NB4 (cell line): ENCODE measurements at places on chromosomes 3 and 15.

DNA sequence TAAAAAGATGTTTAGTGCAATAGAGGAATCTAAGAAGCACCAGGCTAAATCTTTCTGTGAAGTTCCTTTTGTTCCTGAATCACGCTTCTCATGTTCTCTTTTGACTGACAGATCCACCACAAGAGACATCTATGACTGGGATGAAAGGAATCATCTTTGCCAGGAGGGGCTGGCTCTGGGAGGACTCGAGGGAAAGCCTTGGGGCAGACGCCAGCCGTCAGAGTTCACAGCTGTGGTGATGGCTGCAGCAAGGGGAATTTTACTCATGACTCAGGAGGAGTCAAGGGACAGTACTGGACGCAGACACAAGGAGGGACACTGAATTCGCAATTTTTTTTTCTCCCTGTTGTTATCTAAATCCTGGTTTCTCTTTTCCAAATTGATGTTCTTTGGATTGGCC lies 38.7 kb downstream of the C3orf38 start:
- no peak for DNase-seq

DNA sequence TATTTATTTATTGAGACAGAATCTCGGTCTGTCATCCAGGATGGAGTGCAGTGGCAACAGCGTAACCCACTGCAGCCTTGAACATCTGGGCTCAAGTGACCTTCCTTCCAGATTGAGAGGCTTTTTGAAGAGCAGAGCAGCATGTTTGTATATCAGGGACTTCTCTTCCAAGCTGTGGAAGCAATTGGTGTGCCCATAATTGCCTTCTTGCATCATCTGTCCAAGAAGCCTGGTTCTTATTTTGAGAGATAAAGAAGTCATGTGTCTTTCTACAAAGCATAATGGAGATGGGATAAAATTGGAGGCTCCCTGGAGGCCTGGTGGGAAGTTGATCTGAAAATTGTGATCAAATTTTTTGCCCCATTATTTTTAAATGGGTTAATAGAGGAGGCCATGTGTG lies 183.8 kb upstream of the MCTP2 start:
- DNase-seq, result no peak

- peak; percentile 19 for DNase-seq
These were observed 26.3 kb downstream of the FEM1B start for GRCh38 chr15:68303560-68304436.

- DNase-seq, result peak; percentile 76
These were observed 4.1 kb upstream of the CLPX start for GRCh38 chr15:65189102-65189740.

GRCh38 chr15:41024885-41025284 lies 71.6 kb downstream of the CHAC1 start:
- DNase-seq, result no peak

DNA sequence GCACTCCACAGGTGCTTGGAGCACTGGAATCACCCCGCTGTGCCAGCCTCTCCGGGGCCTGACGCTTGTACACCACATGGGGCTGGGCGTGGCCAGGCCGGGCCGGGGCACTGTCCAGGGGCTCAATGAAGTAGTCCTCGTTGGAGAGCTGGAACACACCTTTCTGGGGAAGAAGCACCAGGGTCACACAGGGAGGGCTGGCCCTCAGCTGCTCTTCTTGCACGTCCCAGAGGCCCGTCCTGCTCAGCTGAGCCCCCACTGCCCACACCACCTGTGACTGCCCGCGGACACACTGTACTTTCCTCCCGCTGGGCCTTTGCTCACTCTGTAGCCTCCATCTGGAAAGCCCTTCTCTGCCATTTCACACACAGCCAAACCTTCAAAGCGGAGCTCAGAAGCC lies 13.3 kb downstream of the ADAMTS7 start:
- DNase-seq, result no peak

- no peak for DNase-seq
These were observed 60.5 kb downstream of the XXYLT1 start for GRCh38 chr3:195210266-195210973.

DNA sequence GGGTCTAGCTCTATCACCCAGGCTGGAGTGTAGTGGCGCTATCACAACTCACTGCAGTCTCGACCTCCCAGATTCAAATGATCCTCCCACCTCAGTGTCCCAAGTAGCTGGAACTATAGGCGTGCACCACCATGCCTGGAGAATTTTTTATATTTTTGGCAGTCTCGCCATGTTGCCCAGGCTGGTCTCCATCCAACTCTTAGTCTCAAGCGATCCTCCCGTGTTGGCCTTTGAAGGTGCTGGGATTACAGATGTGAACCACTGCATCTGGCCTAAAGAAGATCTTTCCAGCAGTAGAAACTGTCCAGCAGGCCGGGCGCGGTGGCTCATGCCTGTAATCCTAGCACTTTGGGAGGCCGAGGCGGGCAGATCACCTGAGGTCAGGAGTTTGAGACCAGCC lies 55.2 kb upstream of the NR2C2 start:
- no peak for DNase-seq

DNA sequence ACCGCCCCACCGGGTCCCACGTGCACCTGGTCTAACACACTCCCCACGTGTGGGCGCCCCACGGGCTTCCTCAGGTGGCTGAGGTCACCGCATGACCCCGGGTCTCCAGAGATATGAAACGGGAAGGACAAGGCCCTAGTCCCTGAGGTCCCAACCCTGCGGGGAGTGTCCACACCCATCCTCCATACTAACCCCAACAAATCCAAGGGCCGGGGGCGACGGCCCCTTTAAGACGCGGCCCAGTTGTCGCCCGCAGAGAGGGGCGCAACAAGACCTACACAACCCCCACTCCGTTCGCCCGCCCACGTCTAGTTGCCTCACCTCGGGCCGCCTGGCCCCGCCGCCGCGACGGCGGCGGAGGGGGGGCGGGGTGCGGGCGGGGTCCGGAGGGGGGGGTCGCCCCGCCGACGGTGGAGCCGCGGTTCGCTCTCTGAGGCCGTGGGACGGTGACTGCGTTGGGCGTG lies 396 bp downstream of the INO80 start:
- DNase-seq, result peak; percentile 88

- DNase-seq, result no peak
These were observed 3.6 kb upstream of the CHRM5 start for GRCh38 chr15:33964665-33965040.

DNA sequence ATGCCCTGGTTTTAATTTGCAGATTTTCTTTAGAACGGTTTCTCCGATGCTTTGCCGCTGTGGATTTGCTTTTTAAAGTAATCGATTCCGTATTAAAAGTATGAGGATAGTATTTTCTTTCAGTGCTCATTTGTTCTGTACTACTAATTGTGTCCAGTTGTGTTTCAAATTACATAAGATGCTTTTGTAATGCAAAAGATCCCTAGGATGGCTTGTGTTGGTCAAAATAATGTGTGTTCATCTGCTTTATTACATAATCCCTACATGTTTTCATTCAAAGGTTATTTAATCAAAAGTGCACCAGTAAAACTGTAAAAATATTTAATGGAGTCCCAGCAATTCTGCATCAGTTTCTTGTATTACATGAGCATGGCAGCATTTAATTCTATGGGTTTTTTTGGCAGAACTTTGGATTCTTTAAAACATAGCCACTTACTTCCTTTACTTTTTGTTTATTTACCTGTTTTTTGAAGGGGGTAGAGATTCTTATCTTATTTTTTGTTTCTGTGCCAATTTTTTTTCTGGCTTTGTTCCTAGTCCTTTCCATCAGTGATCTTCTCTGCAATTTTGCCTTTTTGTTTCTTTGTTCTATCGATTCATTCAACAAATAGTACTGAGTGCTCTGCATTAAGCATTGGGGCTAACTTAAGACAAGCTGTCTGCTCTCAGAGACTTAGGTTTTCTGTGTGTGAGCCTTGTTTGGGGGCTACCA lies 352.8 kb downstream of the LRTM1 start:
- no peak for DNase-seq

- DNase-seq, result no peak
These were observed 165.8 kb upstream of the STAC start for GRCh38 chr3:36214460-36214859.

DNA sequence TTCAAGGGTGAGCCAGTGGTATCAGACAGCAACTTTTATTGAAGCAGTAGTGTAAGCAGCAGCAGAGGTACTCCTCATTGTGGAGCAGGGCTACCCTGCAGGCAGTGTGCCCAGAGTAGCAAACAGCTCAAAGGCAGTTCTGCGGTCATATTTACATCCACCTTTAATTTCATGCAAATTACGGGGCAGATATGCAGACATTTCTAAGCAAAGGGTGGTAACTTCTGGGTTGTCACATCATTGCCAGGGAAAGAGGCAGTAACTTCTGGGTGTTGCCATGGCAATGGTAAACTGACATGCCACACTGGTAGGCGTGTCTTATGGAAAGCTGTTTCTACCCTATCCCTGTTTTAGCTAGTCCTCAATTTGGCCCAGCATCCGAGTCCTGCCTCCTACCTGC lies 46.5 kb upstream of the CLDN18 start:
- no peak for DNase-seq

DNA sequence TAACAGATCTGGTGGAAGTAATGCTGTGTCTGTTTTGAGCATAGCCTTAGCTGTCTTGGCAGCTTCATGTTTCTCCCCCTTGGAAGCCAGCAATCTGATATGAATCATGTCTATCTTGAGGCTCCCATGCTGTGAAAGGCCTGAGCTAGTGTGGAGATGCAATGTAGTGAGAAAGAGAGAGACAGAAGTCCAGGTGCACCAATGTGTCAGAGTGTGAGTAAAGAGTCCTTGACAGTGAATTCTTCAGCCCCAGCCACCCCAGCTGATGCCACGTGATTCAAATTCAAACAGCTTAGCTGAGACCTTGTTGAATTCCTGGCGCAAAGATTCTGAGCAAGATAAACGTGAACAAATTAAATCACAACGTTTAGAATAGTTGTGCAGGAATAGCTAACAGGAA lies 704.2 kb downstream of the EDEM1 start:
- no peak for DNase-seq

DNA sequence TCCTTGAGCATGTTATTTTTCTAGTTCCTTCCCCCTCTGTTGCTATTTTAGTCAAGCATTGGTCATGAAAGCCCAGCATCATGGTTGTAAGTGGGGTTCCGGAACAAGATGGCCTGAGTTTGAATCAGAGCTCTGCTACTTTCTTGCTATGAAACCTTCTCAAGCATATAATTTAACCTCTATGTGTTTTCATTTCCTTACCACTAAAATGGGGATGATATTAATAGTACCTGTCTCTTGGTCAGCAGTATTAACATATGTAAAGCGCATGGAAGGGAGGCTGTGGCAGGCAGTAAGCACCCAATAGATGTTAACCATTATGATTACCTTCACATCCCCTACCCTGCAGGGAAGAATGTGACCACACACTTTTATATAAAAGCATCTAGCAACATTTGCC lies 14.3 kb upstream of the SPRED1 start:
- no peak for DNase-seq

DNA sequence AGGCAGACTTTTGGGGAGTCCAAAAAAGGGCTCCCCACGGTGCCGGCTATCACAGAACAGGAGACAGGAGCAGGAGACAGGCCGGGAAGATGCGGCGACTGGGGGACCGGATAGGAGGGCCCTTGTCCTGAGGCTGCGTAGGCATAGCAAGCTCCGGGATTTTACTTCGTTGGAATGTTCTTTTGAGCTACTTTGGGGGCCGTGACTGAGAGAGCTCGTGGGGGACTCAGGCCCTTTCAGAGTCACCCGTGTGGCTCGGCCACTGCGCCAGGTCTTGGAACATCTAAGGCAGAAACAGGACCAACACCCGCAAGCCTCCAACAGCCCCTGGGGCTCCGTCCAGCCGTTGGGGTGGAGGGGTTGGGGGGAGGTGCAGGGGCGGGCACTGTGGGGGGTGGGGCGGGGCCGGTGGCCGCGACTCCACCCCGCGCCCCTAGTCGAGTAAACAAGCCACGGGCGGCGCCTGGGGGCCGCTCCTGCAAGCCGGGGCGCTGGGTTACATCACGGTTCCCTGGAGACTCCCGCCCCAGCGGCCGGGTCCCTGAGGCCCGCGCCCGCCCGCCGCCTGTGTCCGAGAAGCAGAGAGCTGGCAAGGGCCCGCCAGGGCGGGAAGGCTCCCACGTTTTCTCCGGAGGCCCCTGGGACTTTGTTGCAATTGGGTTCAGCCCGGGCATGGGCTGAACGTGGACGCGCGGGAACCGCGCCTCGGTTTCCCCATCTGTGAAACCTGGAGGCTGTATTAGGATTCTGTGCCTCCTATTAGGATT lies 23.3 kb upstream of the C15orf39 start:
- peak; percentile 97 for DNase-seq

DNA sequence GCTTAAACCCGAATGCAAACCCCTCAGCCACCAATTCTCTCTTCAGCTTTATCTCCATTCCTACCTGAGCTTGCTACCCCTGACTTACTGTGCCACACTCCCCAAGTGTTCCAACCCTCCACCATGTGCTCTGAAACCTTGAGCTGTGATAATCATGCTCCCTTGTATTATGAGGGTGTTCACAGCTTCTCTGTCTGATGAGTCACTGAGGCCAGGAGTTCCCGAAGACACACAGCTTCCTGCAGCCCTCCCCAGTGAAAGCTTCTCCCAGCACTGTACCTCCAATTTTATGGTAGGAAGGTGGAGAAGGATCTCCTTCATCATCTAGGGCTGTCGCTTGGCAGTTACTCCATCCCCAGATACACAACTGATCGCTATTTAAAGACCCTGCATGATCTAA lies 24.9 kb downstream of the STAC start:
- DNase-seq, result no peak

DNA sequence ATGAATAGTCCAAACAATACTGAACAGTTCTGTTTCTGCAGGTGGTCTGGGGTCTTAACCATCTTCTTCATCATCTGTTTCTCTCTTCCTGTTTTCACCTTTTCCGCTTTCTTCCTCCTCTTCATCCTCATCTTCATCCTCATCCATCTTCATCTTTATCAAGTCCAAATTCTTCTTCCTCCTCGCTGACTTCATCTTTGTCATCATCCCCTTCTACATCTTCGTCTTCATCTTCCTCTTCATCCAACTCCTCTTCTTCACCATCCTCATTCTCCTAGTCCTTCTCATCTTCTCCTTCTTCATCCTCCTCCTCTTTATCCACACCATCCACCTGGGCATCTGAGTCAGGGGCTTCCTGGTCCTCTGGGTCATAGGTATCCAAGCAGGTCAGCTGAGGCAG lies 16.5 kb upstream of the CFAP161 start:
- DNase-seq, result no peak

DNA sequence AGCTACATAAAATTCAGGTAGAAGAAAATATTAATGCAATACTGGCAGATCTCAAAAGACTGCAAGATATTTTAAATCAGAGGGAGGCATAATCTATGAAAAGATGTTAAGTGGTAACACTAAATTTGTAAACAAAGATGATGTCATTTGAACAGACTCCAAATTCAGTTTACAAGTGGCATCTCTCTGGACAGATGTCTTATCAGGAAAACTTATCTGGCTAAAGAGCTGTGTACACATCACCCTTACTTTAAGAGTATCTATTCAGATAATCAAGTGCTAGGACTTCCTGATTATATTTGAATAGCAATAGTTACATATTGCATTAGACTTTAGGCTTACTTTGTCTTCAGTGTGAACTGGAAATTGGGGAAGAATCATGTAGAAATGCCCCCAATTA lies 231.5 kb downstream of the WDR72 start:
- DNase-seq, result no peak

- DNase-seq, result no peak
These were observed 215.2 kb upstream of the SGO1 start for GRCh38 chr3:20401253-20401652.
